ENCODE measurements at places on chromosomes 2 and 18.

DNA sequence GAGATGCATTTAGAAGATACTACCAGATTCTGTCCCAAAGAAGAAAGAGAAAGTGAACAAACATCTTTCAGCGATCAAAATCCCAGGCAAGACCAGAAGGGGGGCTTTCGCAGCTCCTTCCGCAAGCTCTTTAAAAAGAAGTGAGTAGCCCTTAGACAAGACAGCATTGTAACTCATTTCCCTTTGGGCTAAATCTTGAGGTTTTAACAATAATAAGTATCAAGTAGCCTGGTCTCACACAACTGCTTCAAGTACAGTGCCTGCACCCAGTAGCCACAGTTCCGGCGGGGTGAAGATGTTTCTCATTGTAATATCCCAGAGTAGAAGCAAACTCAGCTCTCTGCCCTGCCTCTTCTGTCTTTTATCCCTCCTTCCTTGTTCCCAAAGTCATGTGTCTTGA lies 76.3 kb downstream of the ARHGEF33 start:
- no peak for DNase-seq

DNA sequence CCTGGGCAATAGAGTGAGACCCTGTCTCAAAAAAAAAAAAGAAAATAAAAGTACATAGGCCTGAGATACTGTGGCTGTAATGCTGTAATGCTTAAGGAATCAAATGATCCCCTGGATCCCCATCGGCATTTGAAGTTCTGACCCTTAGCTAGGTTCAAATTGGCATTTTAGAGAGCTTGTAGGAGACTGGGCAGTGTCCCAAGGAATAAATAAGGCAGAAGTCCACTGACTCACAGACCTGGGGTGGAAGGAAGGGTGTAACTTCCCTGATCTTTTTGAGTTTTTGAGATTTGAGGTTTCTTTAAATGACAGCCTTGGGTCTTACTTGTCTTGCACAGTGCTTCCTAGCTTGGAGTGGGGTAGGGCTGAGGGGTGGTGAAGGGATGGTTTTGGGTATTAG lies 553.7 kb downstream of the SLC4A3 start:
- no peak for DNase-seq

DNA sequence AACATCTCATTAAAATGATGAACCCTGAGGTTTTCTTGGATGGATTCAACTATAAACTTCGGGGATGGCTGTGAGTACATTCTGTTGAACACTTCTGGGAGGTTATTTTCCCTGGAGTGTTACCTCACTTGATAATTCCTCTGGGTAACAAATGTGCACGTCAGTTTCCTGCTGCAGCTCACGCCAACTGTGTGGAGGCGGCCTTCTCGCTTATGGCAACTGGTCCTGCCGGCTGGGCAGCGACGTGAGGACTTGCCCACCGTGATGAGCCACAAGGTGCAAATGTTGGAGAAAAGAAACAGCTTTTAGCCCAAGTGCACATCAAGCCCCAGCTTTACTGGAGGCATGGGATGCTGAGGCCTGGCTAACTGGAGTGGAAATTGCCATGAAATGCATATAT lies 15.9 kb downstream of the MYCN start:
- DNase-seq = no peak

GRCh38 chr2:19868701-19869580 lies 32.8 kb downstream of the TTC32 start:
- no peak for DNase-seq

DNA sequence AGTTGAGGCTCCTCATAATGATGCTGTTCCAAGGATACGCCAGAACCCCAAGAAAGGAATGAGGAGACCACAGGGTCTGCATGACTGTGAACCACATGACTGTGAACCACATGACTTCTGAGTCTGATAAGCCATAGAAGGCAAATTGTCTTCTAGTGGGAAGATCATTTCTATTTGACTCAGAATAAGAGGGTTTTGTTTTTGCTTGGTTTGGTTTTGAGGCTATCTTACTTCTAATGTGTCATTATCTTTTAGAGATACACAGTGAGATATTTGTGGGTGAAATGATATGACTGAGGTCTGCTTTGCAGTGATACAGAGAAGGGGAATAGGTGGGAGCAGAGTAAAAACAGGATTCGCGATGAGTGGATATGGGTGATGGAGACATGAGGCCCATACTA lies 28.9 kb upstream of the BCL2L11 start:
- DNase-seq = no peak

DNA sequence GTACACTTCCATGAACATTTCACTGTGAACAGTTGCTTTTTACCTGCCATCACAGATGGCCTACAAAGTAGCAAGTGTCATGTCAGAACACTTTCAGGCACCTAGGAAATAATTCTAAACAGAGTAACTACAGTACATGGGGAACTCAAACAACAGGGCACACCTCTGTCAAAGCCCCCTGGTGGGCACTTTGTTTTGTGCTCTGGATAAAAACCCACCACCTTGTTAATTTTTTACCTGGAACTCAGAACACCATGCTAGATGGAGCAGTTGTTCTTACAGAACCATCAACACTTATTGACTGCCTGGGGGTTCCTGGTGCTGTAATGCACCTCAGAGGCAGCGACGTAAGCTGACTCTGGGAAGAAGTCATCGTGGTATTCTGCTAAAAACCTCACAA lies 2.3 kb downstream of the MSL3B start:
- peak; percentile 29 for DNase-seq

- DNase-seq = no peak
These were observed 1.1 kb upstream of the CDH2 start for GRCh38 chr18:28177828-28178635.

DNA sequence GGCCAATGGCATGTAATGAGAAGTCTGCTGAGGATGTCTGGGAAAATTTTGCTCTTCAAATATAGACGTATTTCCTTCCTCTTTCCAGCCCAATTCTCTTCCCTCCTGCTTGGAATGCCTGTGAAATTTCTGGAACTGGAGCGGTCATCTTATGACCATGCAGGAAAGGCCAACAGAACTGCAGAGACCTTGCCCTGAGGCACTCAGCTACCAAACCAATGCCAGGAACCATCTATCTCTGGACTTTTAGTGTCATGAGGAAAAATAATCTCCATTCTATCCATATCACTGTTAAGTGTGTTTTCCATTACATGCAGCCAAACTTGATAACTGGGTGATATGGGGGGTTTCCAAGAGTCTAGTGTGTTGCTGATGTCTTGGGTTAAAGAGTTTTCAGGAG lies 363.7 kb downstream of the SLC4A3 start:
- DNase-seq = no peak

GRCh38 chr18:62128157-62128556 lies 58.7 kb downstream of the PIGN start:
- DNase-seq = no peak

DNA sequence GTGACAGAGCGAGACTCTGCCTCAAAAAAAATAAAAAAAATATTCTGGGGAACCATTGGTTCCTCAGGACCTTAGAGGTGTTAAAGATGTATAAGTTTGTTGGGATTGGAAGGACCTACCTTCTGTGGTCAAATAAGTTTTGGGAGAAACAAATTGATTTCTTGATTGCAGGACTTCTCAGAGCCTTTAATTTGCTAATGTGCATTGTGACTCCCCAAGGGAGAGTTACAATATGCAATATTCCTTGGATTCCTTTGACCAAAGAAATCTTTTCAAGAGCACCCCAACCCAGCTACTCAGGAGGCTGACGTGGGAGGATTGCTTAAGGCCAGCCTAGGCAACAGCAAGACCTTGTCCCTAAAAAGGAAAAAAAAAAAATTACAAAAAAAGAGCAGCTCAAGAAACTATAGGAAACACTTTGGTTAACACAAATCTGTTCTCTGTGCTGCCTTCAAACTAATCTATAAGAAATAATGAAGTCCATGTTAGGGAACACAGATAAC lies 6.5 kb downstream of the NAGK start:
- DNase-seq = no peak

DNA sequence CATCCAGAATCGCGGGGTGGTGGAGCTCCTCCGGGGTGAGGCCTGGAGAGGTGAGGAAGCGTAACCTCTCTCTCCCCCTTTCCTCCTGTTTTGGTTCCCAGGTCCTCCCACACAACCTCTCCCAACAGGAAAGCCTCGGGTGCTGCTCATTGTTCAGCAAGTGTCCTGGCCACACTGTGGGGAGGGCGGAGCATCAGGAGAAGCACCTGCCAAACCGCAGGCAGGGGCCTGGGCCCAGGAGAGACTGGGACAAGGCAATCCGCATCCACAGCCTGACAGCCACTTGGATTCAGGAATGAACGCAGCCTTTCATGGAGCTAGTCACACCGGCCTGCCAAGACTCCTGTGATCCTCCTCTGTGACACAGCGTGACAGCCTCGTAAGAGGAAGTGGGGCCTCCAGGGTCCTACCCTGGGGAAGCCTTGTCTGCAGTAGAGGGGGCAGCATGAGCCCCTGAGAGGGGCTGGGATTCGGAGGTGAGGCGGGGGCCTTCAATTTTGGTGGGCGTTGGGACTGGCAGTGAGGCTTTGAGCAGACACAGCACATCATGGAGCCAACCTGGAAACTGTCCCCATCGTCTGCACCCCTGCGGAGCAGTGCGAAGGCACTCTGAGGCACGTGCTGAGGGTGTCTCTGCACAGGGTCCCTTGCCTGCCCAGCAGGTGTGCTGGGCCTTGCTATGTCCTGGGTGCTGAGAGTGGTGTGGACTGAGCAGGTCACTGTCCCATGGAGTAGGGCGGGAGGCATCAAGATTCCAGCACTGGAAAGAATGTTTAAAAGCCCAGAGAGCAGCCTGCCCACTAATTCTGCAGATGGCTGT lies 62.2 kb downstream of the EDAR start:
- no peak for DNase-seq

- DNase-seq = peak; percentile 7
These were observed 109.3 kb upstream of the SP5 start for GRCh38 chr2:170605862-170606261.

- no peak for DNase-seq
These were observed 95.9 kb downstream of the EPB41L5 start for GRCh38 chr2:120108749-120109148.

GRCh38 chr2:239272626-239273025 lies 128.2 kb downstream of the HDAC4 start:
- DNase-seq = no peak

- DNase-seq = no peak
These were observed 495.8 kb upstream of the POU3F3 start for GRCh38 chr2:104358122-104358521.

DNA sequence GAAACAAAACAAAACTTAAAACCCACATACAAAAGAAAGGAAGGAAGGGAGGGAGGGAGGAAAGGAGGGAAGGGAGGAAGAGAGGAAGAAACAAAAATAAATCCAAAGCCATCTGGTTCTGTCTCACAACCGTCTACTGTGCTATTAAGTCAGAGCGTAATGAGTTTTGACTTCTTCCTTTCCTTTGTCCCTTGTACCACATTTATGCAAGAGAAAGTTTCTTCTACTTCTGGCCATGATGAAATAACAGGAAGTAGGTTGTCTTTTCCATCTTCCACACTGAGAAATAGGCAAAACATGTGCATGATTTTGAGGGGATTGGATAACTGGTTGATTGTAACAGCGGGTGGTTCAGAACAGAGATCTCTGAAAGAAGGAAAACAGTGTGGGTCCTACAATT lies 121.4 kb downstream of the CTAGE1 start:
- no peak for DNase-seq

DNA sequence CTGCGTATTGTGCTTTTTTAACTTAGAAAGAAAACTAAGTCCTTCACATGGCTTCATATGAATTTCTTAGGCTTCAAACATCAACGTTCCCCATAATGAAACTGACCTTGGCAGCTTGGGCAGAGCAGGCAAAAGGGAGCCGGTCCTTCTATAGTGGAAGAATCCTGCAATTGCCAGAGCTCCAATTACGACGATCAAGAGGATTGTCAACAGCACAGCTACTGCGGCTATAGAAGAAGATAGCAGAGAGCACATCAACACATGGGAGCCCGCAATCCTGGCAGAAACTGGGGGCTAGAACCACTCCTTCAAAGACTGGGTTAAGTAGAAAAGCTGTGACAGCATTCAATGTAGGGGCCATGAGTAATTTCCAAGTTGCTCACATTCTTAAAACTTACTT lies 69.8 kb downstream of the DHRS9 start:
- DNase-seq = no peak

- peak; percentile 63 for DNase-seq
These were observed 70.3 kb upstream of the CWC22 start for GRCh38 chr2:180077295-180077906.

- DNase-seq = no peak
These were observed 211.8 kb upstream of the DSEL start for GRCh38 chr18:67728364-67728763.

DNA sequence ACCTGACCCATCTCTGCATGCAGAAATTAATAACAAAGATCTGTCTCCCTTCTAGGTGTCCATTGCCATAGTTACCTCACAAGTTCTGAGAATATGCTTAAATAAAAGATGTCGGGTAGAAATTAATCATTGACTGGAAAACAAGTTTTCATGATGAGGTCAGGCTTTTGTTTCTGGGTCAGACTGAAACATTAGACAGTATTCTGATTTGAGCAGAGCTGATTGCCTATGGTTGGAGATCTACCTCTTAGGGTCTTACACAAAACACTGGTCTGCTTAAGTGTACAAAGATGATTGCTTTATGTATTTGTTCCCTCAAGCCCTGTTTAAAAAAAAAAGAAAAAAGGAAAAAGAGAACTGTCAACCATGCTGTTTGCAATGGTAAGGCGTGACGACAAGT lies 956.4 kb downstream of the CPS1 start:
- DNase-seq = no peak

DNA sequence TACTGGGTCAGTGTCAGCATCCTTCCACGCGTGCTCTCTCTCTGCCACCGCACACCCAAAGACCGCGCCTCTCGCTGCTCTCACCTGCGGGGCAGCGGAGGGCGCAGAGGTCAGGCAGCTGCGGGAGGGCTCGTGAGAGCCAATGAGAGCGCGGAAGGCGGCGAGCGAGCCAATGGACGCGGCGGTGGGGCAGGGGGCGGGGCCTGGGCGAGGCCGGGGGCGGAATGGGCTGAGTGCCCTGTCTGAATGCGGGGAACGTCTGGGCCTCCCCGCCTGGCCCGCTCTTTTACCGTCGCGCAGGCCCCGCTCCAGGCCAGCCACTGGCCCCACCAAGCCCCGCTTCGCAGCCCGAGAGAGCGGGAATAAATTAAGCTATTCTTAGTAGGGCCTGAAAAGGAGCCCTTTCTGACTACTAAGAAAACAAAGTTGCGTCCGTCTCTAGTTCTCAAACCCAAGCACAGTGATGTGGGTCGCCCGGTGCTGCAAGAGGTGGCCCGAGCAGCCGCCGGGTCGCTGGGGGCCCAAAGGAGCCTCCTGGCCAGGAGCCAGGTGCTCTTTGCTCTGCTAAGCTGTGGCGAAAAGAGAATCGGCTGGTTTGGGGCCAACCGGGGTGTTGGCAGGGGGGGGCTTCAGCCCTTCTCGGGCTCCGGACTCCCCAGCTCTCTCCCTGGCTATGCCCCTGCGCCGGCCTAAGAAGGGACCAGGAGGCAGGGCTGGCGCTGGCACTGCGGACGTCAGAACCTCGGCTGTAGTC lies 81.1 kb upstream of the GLI2 start:
- DNase-seq = no peak

- DNase-seq = peak; percentile 49
These were observed 217.4 kb upstream of the DTNA start for GRCh38 chr18:34492652-34493051.

DNA sequence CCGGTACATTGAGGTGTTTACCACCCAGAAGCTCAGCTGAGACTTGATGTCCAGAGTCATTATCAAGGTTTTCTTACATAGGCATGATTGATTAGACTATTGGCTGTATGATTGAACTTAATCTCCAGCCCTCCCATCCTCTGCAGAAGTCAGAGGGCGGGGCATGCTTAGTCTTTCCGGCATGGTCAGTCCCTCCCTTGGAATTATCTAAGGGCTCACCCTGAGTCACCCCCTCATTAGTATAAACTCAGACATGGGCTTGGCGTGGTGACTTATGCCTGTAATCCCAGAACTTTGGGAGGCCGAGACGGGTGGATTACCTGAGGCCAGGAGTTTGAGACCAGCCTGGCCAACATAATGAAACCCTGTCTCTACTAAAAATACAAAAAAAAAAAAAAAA lies 243.9 kb downstream of the VAPA start:
- DNase-seq = no peak
